ENCODE measurements at places on chromosomes 12 and 14.

DNA sequence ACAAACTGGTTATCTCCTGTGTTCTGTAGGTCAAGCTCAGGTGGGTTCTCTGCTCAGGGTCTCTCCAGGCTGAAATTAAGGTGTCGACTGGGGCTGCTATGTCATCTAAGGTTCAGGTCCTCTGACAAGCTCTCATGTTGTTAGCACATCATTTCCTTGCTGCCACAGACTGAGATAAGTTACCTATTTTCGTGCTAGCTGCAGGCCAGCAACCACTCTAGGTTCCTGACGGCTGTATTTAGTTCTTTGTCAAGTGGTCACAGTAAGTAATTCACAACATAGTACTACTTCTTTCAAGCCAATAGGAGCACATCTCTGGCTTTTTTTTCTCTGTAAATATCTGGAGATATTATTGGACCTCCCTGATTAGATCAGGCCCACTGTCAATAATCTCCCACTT lies 169.3 kb upstream of the CAND1 start:
- no peak for DNase-seq

GRCh38 chr12:54723379-54724256 lies 75.5 kb upstream of the DCD start:
- no peak for DNase-seq

GRCh38 chr12:54439521-54440255 lies 20.6 kb upstream of the ITGA5 start:
- no peak for DNase-seq

GRCh38 chr12:124538194-124539082 lies 29.0 kb downstream of the NCOR2 start:
- no peak for DNase-seq

DNA sequence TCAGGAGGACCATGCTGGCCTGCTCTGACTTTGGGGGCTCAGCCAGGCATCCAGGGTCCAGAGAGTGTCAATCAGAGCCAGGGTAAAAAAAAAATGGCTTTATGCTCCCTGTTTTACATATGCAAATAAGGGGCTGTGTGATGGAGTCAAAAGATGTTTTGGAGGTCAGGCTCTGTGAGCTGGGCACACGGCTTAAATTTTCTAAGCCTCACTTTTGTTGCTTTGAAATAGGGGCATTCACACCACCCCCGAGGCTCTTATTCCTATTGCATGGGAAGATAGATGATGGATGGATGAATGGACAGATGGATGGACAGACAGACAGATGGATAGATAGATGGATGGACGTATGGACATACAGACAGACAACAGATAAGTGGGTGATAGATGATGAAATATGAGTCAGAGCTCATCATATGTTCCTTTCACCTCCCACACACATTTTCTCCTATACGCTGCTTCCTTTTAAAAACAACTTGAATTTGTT lies 42.7 kb downstream of the RIN3 start:
- no peak for DNase-seq

- no peak for DNase-seq
Measured at GRCh38 chr14:53389202-53389601, 236.1 kb upstream of the DDHD1 start.

DNA sequence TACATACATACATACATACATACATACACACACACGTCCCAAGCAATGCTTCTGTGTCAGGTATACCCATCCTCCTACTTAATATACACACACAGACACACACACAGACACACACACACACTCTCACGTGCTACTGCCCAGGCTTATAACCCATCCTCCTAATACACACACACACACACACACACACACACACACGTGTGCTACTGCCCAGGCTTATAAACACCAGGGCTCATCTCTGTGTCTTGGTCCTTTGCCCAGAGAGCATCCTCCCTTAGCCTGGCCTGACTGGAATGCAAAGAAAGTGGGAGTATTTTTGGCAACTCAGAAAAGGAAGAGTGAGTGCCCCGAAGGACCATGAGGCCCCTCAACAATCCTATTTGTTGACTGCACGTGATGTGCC lies 129.0 kb downstream of the RBM19 start:
- no peak for DNase-seq
